C1 segment of cervical spinal cord (tissue), 14 donors: ENCODE measurements at places on chromosomes 13 and 19.

DNA sequence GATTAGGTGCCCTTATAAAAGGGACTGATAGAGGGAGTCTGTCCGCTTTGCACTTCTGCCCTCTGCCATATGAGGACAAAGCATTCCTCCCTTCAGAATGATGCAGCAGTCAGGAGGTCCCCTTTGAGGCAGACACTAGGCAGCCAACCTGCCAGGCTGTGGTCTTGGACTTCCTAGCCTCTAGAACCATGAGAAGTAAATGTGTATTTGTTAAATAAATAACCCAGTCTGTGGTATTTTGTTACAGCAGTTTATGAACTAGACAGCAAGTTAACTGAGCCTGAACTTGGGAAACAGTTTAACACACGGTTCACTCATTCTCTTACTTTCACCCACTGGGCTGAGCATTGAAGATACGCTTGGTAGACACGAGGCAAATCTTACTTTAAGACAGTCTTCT lies 313.2 kb downstream of the UQCRFS1 start:
- DNase-seq, result no peak

GRCh38 chr19:39754544-39754943 lies 16.7 kb upstream of the CLC start:
- DNase-seq, result no peak

DNA sequence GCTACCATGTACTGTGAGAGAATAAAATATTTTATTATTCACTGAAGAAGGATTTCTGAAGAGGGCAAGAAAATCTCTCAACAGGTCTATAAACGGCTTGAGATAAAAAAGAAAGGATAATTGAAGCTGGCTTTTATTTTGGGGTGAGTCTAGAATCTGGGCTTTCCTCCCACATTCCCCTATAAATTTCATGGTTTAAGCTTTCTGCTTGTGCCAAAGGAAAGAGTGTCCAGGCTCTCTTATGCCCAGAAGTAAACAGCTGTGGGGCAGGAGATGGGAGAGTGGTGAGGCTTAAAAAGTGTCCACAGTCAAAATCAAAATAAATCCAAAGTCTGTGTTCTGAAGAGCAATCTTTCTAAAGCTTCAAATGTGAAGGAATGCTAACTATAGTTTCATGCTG lies 942.2 kb upstream of the MIR17HG start:
- no peak for DNase-seq

DNA sequence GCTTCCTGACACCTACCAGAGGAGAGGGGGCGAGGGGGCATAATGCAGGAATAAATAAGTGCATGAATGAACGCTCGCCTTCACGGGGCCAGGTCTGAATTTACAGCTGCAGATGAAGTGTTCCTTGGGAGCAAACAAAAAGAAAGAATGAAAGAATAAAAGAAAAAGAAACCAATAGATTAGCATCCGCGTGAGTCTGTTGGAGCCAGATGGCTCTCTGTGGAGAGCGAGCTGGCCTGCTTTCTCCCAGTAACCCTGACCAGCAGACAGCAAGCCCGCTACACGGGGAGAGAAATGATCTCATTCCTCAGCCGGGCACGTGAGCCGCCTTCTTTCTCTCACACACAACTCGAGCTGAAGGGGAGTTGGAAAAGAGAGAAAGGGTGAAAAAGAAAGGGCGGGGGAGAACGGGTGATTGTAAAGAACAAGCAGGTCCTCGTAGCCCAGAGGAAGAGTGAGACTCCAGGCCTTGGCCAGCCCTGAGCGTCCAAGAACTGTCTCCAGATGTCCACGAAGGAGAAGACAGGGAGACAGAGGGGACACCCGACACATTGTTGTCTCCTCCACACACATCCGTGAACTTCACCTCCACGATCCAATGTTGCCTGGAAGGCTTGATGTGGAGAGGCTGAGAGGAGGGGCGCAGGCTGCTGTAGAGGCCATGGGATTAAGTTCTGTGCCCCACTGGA lies 81.4 kb downstream of the RNASEH2B start:
- peak; percentile 19 for DNase-seq

DNA sequence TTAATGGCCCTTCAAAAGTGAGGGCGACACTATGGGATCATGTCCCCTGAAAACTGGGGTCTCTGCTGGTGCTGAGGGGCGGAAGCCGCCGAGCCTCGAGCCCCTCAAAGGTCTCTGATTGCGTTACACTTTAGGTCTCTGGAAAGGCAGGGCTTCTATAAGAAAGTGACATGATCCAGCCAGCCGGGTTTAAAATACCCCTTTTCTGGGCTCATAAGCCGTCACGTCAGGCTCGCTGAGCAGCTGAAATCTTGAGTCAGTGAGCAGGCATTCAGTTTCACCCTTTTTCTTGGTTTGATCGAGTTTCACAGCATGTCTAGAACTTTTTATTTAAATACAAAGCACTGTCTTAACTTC lies 600 bp upstream of the HMGB1 start:
- no peak for DNase-seq

DNA sequence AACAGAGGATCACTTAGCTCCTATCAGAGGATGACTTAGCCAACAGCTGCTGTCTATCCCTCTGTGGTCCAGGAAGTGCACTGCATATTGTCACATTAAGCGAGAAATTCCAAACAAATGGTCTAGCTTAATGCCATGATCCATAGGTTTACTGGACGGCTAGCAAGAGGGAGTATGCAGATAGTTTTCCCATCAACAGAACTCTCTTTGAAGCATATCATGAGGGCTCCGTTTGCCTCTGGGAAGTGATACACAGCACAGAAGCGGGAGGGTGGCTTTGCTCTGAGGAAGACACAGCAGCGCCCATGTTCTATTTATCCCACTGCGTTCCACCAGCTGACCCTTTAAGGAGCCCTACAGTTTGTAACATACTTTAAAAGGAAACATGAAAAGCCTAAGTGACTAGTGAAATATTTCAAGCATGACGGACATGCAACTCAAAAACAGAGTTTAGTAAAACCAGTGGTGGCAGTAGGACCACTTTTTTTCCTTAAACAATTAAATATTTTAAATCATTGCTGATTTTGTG lies 52.7 kb downstream of the COL4A1 start:
- DNase-seq, result no peak

DNA sequence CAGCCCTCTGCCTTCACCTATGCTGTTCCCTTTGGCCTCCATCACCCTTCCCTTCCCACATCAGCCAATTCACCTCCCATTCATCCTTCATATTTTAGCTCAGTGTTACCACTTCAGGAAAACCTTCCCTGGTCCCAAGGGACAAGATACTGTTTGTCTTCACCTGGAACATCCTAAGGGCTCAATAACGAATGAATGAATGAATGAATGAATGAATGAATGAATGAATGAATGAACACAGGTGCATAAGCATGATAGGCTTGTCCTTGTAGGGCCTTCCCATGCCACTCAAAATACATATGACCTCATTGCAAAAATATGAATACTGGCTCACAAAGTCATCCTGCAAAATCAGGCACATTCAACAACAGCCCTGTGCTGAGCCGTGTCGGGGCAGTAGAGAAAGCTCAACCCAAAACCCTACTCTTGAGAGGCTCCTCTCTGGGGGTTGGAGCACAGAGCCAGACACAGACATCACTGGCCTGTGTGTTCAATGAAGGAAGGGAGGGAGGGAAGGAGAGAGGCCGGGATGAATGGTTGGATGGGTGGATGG lies 33.7 kb upstream of the TPM4 start:
- DNase-seq, result no peak

GRCh38 chr19:49042177-49042576 lies 1.5 kb upstream of the CGB5 start:
- DNase-seq, result no peak

GRCh38 chr19:43286786-43287185 lies 17.5 kb upstream of the PSG9 start:
- DNase-seq, result no peak

GRCh38 chr13:38398711-38399493 lies 49.3 kb downstream of the UFM1 start:
- no peak for DNase-seq

- DNase-seq, result no peak
These were observed 21.2 kb downstream of the ATP11A start for GRCh38 chr13:112710855-112711527.

DNA sequence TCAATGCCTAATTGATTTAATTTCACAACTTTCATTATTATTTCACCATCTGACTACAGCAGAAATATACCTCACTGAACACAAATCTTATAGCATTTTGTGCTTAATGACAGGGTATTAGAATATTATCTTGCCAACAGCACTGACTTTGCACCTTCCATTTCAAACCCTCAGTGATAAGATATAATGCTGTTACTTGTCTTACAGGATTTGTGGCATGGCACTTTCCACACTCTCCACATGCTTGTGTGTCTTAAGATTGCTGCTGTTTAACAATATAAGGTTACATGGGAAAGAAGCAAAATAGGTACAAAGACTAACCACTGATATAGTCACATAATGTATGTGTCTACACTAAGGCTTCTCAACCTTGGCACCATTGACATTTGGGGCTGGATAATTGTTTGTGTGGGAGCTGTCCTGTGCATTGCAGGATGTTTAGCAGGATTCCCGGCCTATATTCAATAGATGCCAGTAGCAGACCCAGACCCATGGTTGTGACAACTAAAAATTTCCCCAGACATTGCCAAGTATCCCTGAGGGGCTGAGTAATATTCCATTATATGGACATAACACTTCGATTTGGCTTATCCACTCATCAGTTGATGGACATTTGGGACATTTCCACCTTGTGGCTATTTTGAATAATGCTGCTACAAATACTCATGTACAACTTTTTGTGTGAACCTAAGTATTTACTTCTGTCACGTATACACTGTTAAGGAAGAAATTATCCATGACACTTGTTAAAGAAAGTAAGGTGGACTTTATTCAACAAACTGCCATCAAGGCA lies 5.7 kb upstream of the DIAPH3 start:
- no peak for DNase-seq

GRCh38 chr13:38301236-38301635 lies 48.4 kb upstream of the UFM1 start:
- DNase-seq, result no peak

DNA sequence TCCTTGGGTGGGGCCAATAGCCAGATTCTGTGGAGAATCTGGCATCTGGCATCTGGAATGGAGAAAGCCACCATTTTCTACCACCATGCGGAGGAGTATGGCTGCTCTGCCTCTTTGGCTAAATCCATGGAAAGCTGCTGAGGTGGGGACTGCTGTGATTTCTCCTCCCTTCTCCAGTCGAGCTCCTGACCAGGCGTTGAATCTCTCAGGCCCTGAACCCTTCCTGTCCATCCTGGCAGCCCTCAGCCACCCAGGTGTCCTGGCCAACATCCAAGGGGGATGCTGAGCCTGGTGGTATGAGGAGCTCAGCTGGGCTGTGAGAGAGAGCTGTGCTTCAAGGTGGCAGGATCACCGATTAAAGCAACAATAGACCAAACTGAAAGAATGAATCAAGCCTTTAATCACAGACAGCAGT lies 17.4 kb upstream of the SIGLEC6 start:
- no peak for DNase-seq
